ENCODE measurements at places on chromosomes 3 and 15.

- no peak for DNase-seq
Measured at GRCh38 chr3:163016251-163016650, 1519.6 kb downstream of the OTOL1 start.

- DNase-seq: no peak
Measured at GRCh38 chr3:148816981-148817525, 10.6 kb upstream of the CPB1 start.

DNA sequence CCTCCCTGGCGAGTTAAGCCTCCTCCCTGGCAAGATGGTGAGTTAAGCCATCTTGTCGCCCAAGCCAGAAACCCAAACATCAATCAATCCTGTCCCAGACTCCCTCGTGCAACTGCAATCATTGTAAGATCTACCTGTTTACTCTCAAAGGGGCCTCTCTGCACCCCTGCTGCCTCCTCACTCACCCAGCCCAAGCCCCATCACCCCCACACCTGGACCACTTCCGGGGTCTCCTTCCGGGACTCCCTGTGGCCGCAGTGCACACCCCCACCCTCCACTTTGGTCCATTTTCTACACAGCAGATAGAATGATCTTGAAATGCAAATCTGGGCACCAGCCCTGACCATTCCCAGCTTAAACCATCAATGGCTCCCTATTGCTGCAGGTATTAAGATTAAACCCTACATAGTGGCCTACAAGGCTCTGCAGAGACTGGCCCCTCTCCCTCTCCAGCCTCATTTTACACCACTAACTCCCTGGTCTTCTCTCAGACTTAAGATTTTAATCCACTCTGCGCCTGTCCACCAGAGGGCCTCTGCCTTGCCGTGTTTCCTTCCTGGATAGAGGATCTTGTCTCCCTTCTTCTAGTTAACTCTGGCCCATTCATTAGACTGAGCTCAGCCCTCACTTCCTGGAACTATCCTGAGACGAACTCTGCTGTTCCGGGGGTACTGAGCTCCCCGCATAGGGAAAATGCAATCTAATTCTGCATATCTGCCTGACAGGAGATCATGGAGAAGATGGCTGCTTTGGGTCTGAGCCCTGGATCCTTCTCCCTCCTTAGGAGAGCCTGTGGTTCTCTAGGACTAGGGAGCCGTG, 41.9 kb upstream of the SLC6A1 start:
- DNase-seq: no peak

DNA sequence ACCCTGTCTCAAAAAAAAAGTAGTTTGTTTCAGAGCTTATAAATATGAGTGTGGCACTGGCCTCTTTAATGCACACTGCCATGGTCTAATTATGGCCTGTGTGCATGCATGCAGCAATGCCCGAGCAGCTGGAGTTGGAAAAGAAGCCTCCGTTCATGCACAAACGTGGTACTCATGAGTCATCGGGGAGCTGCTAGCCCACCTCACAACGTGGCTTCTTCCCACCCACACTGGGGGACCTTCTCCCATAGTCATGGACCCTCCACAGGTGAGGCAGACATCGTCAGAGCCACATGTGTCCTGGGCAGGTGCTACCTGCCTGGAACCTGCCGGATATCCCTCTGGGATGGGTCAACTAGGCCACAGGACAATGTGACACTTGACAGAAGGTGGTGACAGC, 66.7 kb downstream of the ATP10A start:
- no peak for DNase-seq

GRCh38 chr3:159635047-159635641, 353.5 kb upstream of the IL12A start:
- no peak for DNase-seq

- DNase-seq: no peak
Measured at GRCh38 chr3:106332884-106333283, 464.1 kb upstream of the CBLB start.

DNA sequence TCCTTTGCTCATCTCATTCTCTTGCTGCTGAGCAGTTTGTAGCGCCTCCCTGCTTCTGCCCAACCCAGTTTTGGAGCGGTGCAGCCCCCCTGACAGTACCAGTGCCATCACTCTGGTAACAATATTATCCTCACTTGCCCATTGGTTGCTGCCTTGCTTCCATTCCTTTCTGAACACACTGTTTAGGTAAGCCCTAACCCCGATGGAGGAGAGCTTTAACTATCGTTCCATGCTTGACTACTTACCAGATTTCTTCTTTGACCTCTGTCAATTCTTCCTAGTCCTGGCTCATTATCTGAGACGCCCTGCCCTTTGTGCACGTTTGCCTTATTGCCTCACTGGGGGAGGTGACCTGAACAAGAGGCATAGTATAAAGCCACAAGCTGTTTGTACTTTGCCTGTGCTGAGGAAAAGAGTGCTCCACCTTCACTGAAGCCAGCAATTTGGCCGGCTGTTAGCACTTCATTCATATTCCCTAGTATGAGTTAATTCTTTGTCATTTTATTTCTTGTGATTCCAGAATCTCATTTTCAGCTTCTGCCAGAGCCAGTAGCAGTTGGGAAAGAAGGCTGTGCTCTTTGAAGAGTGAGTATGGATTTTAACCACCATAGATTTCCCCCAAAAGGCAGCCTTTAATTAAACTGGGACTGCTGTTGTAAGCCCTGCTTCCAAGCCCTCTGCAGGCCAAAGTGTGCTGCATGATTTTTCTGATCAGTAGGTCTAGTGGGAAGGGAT, 11.9 kb downstream of the ABHD6 start:
- DNase-seq: no peak

Measured in GOT3 (cell line).